Activated naive CD4-positive, alpha-beta T cell treated with anti-CD3 and anti-CD28 coated beads, Interleukin-2, amount 50 U/mL, for 72 hours (primary cell): ENCODE measurements at places on chromosomes 16 and 17. TPM values are rescaled to one million over a fixed set of nuclear protein-coding genes. Genes with fewer than 3 reads are reported as not detected.

The B3GNT9 gene
- total RNA-seq, result 4.7 TPM

The ARHGAP27 gene
- total RNA-seq, result 49.7 TPM

DNA sequence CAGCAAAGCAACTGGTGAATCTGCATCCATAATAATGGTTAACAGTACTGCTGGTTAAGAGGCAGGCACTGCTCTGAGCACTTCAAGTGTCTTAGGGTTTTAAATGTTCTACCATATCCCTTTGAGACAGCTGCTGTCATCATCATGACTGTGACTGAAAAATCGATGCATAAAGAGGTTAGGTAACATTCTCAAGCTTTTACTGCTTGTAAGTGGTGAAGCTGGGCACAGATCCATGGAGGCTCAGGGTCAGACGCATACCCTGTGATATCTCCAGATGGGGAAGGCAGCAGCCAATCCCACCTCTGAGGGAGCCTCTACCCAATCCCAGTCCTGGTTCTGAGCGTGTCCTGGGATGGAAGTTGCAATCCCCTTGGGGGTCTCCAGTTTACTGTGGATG is 57.6 kb upstream of the SOX9 start:
- no peak for DNase-seq

DNA sequence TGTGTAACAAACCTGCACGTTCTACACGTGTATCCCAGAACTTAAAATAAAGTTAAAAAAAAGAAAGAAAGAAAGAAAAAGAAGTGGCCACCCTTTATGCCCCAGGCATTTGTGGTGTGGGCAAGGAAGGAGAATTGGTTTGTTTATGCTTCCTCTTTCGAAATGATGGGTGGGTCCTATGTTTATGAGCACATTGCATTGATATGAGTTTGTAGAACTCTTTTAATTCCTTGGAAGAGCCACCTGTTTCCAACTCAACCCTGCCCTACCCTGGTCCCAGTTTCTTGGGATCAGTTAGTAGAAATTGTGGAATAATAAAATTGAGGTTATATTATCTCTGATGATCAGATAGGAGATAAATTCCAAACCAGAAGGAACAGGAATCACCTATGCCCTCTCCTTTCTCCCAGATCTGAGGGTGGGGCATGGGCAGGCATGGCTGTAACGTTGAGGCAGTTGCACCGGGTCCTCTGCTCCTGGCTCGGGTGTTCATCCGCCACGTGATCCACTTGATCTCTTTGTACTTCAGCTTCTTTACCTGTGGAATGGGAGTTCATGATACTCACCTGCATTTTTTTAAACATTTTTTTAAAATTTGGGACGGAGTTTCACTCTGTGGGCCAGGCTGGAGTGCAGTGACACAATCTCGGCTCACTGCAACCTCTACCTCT is 15.9 kb downstream of the CHAD start:
- no peak for DNase-seq

- no peak for DNase-seq
Measured at GRCh38 chr17:52410781-52411180, 252.3 kb upstream of the CA10 start.

- DNase-seq, result no peak
Measured at GRCh38 chr16:30802936-30803335, 15.9 kb upstream of the ZNF629 start.
